ENCODE measurements at places on chromosomes 4 and X.

GRCh38 chr4:164734484-164734883, 19.4 kb upstream of the SMIM31 start:
- no peak for DNase-seq

DNA sequence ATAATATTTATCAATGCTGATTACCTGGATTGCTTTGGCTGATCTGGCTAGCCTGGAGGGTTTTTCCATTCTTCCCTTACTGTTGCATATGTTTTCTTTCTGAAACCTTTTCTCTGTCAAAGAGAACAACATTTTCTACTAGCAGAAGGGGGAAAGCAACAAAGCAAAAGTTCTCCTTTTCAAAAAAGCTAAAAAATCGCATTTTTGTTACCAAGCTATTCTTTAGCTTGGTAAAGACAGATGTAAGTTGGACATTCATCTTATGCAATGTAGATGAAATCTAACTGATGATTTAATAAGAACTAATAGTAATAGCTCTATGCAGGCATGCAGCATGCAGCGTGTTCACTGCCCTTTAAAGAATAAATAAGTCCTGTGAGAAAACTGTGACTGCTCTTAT, at the start of gene GRXCR1:
GRXCR1 (plus strand) TSS at position 301 of the 400 bp plus-strand sequence. CDS start 554 bp downstream, outside the sequence.
- no peak for DNase-seq

- no peak for DNase-seq
Measured at GRCh38 chr4:7565483-7565882, 130.8 kb upstream of the PSAPL1 start.

DNA sequence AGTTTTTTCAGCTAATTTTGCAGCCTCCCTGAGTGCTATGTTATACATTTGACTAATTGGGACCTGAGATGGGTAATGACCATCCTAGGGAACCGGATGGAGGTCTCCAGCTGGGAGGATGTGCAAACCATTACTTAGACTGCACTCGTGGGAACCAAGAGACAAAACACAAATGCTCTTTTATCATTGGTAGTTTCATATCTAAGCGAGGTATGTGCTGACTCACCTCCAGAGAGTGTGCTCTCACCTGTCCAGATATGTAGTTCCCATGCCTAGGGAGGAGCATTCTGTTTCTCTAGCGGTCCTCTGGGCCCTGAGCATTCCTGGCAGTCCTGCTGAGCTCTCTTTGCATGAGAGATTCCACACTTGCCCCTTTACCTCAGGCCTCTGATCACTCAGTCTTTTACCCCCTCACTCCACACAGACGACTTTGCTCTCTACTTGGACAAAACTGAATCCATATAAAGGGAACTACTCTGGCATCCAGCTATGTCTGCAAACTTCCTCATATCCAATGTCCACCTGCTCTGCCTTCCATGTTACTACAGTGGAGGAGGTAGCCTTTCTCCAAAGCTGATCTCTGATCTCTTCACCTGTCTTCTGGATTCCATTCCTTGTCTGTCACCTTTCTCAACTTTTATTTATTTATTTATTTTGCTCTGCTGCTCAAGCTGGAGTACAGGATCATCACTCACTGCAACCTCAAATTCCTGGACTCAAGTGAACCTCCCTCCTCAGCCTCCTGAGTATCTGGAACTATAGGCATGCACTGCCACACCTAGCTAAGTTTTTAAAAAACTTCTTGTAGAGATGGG, 88.4 kb downstream of the LRP2BP start:
- DNase-seq = no peak

- DNase-seq = no peak
Measured at GRCh38 chr4:16516796-16517439, 290.6 kb upstream of the TAPT1 start.

GRCh38 chr4:80900908-80901307, 129.6 kb upstream of the BMP3 start:
- DNase-seq = no peak

GRCh38 chrX:103081051-103081450, 11.9 kb downstream of the NXF3 start:
- no peak for DNase-seq

- DNase-seq = no peak
Measured at GRCh38 chr4:6002492-6002833, 15.8 kb downstream of the C4orf50 start.

GRCh38 chr4:38667085-38667893, 3.3 kb downstream of the KLF3 start:
- no peak for DNase-seq

DNA sequence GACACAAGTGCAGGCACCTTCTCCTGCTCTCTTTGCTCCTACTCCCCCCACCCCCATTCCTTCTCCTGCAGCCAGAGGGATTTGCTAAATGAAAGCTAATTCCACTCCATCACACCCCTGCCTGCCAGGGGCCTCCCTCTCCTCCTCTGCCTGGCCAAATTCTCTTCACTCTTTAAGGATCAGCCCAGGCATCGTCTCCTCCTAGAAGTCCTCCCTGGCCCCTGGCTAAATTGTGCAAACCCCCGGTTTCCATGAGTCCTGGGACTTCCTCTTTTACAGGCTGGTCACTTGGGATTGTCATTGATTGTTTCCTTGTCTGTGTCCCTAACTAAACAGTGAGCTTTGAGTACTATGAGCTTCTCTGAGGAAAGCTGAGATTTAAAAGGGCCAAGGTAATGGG, 8.7 kb upstream of the ABLIM2 start:
- DNase-seq = no peak

DNA sequence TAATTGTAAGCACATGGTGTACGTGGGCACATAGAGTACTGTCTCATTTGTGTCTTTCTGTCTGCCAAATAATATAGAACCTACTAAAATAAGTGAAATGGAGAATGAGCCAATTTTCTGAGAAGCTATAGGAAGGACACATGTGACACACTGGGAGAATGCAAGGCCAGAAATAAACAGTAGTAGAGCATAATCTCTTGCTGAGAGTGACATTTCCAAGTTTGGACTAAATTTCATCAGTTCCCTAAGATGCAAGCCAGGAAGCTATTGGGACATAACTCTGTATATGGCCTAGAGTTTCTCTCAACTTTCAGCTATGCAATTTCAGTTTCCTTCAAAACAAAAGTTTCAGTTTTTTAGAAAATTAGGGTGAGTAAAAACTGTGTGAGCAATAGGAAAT, 638.7 kb downstream of the PCDH18 start:
- no peak for DNase-seq

DNA sequence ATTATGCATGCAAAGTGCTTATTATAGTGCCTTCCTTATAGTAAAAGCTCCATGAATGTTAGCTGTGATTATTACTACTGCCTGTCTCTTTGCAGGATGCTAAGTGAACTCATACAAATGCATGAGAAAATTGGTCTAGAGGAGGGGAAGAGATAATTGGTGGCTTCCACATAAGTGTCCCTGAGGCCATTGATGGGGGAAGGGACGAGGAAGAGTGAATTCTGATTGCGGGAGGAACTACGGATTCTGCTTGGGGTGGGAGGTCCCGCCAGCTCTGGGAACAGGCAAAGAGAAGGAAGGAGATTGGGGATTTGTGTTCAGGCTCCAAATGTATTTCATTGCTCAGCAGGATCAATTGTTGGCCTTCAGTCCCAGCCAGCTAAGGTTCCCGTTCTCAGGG, 11.6 kb upstream of the ARHGAP36 start:
- no peak for DNase-seq

DNA sequence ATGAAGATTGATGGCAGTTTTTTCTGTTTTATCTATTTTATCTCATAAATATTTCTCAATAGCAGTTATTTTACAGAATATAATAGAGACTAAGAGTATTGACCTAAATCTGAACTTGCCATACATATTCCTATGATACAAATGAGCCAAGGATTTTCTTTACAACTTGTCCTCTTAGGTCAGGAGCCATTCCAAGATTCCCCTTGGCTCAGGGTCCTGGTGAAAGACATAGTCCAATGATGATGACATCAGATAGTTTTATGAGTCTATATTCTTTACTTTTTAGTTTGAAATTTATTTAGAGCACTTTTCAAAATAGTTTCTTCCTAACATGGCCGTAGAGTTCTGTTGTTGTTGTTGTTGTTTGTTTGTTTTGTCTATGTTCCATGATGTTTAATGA, 869.1 kb upstream of the GRID2 start:
- DNase-seq = no peak

DNA sequence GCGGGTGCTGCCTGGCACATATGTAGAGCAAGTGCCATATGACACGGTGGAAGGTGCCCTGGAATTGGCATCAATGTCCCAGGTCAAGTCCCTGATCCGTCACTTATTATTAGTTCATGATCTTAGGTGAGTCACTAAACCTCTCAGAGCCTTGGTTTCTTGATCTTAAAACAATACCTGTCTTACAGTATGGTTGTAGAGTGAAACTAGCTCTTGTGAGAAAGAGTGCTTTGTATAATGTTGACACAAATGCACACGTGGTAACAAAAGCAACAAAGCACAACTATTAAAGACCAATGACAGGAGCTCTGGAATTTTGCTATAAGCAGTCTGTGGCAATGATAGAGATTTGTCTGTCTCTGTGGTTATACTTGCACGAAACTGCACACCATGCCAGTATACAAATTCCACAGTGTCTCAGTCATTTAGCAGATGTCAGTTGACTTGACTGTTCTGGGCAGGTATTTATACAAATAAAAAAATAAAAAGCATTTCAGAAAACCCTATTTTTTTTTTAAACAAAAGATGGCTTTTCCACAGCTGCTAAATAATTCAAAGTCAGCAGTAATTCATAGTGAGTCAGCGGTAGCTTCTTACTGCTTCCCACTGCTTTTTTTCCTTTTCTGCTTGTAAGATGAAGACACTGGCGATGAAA, 19.7 kb upstream of the ACSL1 start:
- DNase-seq = no peak

DNA sequence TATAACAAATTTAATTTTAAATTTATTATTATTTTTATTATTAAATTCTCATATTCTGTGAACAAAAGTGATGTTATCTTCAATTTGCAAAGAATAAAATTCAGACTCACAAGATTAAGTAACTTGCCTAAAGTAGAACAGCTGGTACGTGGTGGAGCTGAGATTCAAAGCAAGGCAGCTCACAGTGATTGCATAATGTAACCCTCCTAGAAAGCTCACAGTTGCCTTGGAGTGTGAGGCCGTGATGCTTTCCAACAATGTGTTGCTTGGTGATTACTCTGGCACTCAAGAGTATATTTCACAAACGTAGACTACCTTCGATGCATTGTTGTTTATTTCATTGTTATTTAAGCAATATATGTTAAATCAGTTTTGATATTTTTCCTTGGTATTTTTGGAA, 1039.2 kb upstream of the PABPC4L start:
- DNase-seq = no peak

DNA sequence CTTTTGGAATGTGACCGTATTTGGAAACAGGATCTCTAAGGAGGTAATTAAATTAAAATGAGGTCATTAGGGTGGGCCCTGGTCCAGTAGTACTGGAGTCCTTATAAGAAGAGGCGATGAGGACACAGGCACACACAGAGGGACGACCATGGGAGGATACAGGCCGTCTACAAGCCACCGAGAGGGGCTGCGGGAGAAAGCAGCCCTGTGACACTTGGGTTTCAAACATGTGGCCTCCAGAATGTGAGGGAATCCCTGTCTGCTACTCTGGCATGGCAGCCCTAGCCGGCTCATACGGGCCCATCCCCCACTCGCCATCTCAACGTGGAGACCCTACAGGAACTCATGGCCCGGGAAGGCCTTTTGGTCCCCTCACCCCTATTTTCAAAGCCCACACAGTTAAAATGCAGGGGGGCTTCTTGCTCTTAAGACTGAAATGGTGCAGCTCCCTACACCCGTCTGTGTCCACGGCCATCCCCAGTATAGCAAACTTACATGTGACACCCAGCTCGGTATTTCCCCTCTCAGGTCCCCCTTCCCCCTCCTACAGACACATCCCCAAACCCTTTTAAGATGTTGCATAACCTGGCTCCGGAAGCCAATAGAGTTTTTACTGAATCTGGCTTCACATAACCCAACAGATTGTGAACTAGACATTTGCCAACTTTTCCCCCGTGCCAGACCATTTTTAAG, 124.1 kb upstream of the TBL1X start:
- DNase-seq = no peak

DNA sequence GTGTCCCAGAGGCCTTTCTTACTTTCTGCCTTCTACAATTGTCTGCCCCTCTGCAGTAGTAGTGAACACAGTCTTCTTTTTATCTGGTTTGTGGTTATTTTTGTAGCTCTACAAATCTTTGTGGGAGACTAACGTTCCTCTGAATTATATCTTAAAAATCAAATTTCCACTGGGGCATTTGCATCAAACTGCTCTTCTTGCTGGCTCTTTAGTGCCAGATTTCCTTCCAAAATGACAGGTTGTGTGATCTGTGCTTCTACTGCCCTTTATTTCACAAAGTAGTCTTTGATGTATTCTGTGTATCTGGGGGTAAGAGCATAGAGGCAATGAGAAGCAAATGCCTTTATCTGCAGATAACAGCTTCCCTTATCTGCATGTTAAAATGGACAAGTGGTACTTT, 34.5 kb downstream of the TSPAN7 start:
- DNase-seq = no peak

GRCh38 chr4:152996111-152996571, 60.0 kb downstream of the FHDC1 start:
- no peak for DNase-seq

GRCh38 chr4:53088152-53088551, 226.0 kb downstream of the RASL11B start:
- DNase-seq = no peak

DNA sequence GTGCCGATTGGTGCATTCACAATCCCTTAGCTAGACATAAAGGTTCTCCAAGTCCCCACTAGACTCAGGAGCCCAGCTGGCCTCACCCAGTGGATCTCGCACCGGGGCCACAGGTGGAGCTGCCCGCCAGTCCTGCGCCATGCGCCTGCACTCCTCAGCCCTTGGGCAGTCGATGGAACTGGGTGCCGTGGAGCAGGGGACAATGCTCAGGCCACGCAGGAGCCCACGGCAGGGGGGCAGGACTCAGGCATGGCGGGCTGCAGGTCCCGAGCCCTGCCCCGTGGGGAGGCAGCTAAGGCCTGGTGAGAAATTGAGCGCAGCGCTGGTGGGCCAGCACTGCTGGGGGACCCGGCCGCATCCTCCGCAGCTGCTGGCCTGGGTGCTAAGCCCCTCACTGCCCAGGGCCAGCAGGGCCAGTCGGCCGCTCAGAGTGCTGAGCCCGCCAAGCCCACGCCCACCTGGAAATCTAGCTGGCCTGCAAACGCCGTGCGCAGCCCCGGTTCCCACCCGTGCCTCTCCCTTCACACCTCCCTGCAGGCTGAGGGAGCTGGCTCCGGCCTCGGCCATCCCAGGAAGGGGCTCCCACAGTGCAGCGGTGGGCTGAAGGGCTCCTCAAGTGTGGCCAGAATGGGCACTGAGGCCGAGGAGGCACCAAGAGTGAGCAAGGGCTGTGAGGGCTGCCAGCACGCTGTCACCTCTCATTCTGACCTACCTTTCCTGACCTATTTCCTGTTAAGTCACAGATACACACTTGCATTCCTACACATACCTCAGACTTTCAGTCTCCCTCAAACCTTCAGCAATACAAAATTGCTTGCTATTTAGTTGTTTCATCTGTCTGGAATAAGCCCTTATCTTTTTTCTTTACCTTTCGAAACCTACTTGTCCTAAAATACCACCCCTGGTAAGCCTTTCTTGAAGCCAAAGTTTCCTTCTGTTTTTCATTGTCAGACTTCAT, 20.7 kb downstream of the UBE2K start:
- DNase-seq = no peak
